ENCODE measurements at places on chromosomes 16 and 17.

- no peak for DNase-seq
Measured at GRCh38 chr17:83104577-83105505, 25.4 kb downstream of the METRNL start.

GRCh38 chr16:70522216-70523075 is 908 bp downstream of the COG4 start:
- peak; percentile 24 for DNase-seq

GRCh38 chr16:66420396-66420795 is 6.7 kb upstream of the BEAN1 start:
- no peak for DNase-seq

DNA sequence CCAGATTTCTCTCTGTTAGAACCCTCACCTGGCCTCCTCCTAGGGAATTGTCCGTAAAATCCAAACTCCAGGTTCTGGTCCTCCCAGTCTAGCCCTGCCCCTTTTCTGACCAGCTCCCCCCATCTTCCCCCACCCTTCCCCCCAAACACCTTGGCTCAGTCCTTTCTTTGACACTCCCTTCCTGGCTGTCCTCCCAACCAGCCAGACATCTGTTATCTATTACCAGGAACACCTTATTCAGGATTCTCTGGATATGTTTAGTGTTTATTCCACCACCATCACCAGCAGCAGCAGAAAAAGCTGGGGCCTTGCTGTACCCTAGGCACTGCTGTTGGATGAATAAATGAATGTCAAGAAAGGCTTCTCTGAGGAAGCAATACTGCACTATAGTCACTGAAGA is 4.0 kb upstream of the CMTM3 start:
- no peak for DNase-seq

DNA sequence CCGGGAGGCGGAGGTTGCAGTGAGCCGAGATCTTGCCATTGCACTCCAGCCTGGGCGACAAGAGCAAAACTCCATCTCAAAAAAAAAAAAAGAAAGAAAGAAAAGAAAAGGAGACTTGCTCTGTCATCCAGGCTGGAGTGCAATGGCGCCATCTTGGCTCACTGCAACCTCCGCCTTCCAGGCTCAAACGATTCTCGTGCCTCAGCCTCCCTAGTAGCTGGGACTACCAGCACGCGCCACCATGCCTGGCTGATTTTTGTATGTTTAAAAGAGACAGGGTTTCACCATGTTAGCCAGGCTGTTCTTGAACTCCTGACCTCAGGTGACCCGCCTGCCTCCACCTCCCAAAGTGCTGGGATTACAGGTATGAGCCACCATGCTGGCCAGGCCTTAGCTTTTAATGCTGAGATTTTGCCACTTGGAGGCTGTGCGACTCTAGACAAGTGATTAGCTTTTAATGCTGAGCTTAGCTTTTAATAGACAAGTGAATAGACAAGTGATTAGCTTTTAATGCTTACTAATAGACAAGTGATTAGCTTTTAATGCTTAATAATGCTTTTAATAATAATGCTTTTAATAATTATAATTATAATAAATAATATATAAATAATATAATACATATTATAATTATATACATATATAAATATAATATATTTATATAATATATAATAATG is 9.6 kb downstream of the LDAF1 start:
- no peak for DNase-seq
